Activated CD8-positive, alpha-beta memory T cell treated with anti-CD3 and anti-CD28 coated beads for 1 hour (primary cell): ENCODE measurements at places on chromosomes 1 and 21.

- no peak for DNase-seq
Observed at GRCh38 chr1:205563927-205564441, 59.5 kb downstream of the CDK18 start.

GRCh38 chr1:202104073-202104472 lies 18.6 kb upstream of the GPR37L1 start:
- no peak for DNase-seq

- DNase-seq = no peak
Observed at GRCh38 chr1:184506481-184506880, 119.7 kb downstream of the C1orf21 start.

DNA sequence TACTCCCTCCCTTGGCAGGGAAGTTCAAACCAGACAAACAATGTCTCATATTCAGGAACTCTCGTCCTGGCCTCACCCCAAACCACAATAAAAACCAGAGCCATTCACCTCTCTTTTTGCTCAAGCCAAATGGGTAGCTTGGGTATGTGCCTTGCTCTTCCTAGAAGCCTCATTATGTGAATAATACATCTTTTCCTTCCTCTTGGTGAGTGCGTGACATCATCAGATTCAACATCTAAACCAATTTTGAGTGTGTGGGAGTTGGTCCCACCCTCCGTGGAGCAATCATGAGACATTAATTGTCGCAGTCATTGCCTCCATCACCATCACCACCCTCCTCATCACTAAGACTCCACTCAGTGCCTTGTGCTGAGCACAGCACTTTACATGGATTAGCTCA lies 482.9 kb downstream of the PTPRU start:
- no peak for DNase-seq

GRCh38 chr21:46636181-46636512 lies 673 bp downstream of the PRMT2 start:
- DNase-seq = no peak

DNA sequence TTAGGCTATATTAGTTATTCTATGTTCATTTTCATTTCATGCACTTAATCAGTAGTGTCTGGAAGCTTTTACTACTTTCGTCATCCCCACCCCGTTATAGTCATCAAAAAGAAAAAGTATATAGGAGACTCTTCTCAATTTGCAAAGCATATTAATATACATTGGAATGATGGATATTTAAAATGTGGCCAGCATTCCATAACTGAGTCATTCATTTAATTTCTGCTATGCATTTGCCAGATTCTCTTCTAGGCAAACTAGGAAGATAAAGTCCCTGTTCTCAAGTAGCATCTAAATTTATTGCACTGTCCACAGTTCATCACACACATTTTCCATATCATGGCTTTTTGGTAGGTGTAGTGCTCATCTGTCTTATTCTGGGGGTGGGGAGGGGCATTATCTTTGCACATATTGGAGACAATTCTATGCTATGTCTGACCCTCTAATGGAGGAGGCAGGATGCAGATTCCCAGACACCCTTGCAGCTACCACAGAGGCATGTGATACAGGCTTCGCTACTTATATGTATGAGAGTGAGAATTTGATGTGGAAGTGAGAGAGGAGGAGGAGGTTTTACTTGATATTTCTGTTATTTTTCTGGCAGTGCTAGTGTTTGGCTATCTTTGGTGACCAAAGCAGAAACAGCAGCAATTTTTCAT lies 125.8 kb downstream of the CTH start:
- no peak for DNase-seq

DNA sequence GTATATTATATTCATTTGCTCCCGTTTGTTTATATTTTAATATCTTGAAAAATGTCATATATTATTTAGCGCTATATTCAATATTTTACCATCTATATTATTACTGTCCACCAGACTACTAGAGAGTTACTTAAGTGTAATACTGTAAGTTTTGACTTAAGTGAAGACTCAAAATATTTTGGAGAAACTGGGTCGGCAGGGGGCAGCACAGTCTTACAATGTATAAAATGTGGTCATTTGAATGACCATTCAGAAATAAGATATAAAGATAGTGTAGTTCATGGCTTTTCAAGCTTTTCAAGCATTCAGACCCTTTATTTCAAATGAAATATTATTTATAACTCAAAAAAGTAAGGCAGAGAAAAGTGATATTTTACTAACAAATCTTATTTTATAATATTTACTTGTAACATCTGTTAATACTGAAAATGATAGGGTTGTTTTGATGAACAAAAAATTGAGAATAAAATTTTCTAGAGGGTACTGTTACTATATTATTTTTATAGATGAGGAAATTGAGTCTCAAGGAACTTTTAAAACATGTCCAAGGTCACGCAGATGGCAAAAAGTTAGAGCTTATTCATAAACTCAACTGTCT lies 89.0 kb upstream of the SERTAD4 start:
- DNase-seq = peak; percentile 16
